ENCODE measurements at places on chromosomes 7 and 10.

GRCh38 chr10:15744217-15744865 lies 24.6 kb upstream of the ITGA8 start:
- DNase-seq: no peak

DNA sequence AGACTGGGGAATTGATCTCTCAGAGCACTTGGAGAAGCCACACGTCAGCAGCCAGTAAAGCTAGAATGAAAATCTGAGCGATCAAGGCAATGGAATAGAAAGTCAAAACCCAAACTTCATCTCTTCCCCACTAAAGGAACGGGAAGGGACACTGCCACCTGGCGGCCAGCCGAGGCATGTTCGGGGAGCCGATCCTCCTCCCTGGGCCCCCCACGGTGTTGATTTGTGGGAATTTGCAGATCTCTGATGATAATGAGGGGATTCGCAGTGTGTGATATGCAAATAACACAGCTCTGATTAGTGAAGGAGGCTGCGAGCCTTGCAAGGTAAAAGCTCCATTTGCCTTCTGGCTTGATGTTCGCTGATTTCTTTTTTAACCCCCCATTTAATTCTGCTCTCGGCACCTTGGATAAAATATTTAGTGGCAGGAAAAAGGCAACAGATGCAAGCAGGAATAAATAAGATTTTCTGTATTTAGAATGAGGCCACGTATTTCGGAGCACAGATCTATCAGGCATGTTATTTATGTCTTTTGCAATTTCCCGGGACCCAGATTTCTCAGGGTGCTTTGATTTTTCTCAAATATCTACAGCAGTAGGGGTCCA lies 258.6 kb downstream of the PAXIP1 start:
- DNase-seq: no peak

DNA sequence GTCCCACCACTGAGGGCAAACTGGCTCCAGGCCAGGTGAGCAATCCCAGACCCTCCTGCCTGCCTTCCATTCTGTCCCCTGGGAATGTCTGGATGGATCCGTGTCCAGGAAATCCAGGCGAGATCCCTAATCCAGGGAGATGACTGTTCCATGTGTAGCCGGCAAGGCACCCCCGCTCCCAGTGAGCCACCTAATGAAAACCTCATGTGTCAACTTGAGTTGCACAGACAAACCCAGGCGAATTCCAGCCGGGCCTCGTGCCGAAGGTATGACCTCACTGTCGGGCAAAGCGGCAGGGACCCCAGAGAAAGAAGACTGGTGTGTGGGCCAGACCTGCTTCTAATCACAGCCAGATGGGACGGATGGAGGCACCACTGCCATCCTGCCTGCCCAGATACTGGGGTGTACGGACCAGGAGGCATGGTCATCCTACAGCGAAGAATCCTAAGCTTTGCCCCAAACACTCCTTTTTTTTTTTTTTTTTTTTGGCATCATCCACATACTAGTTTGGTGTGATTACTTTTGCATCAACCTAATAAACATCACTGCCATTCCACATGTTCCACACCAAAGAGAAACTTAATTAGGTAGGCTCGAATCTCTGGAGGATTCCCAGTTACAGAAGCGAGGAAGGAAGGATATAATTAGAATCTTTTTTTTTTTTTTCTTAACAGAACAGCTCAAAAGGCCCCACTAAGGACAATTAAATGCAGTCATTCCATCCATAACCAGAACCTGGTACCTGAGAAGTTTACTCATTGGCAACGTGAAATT lies 313.1 kb downstream of the CALN1 start:
- no peak for DNase-seq

DNA sequence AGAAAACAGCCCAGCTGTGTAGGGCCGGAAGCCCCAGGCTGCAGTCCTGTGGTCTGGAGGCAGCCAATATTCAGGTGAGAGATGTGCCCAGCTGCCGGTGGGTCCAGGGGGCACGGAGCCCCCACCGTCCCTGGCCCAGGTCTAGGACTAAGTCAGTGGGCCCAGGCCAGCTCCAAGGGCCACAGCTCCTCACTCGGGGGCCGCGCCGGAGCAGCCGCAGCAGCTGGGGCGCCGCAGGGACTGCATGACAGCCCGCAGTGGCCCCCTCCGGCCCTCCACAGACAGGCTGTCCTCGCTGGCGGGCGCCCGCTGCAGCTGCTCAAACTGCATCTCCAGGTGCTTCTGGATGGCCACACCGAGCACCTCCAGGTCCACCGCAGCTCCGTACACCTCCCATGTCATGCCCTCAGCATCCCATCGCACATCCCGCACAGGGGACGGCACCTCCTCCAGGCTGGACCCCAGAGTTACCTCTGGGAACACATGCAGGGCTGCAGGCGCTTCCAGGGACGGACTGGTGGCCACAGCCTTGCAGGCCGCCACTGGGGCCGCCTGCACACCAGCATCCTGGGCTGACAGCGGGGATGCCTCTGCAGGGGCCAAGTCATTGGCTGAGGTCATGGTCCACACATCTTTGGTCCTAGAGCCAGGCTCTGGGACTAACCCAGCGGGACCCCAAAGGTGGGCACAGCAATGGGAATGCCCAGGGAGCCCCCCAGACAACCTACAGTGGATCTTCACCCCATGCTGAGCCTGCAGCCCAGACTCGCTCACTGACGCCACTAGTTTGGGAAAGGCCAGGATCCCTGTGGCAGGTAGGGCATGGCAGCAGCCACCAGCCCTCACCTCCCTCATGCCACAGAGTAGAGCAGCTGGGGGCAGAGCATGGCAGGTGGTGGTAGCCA lies 7.0 kb downstream of the GPRIN2 start:
- DNase-seq: no peak

- no peak for DNase-seq
These were observed 311.3 kb upstream of the AOAH start for GRCh38 chr7:37035631-37036030.

GRCh38 chr10:80540981-80541750 lies 3.5 kb downstream of the SH2D4B start:
- no peak for DNase-seq

DNA sequence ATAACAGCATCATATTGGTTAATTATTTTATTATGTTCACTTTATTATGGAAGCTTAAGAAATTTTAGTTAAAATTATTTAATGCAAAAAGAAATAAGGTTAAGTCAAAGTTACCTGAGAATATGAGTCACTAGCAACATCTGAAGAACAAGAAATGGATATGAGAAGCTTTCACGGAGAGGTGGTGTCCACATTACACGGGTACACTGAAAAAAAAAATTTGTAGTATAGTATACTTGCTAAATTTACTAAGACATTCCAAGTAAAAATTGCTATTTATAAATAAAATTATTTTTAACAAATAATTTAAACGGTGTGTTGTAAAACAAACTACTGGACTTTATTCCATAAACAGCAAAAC lies 63.9 kb downstream of the DPY19L1 start:
- DNase-seq: no peak

GRCh38 chr7:43799605-43800004 lies 41.1 kb downstream of the BLVRA start:
- no peak for DNase-seq

DNA sequence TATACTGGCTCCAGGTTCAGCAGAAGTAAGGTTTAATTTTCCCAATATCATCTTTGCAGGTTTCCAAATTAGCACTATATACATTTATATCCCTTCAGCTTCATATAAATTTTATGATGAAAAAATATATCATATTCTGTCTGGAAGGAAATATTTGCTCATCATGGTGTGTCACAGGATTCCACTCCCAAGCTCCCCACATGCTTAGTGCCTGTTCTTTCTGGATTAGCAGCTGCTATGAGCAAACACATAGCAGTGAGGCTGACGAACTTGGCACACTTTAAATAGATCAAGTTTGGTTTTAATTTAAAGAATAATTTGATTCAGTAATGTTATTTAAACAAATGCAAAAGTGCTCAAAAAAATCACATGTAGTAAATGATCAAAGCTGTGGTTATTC lies 251.9 kb downstream of the AGMO start:
- no peak for DNase-seq

- no peak for DNase-seq
These were observed 88.7 kb downstream of the PIP4K2A start for GRCh38 chr10:22625516-22626290.

DNA sequence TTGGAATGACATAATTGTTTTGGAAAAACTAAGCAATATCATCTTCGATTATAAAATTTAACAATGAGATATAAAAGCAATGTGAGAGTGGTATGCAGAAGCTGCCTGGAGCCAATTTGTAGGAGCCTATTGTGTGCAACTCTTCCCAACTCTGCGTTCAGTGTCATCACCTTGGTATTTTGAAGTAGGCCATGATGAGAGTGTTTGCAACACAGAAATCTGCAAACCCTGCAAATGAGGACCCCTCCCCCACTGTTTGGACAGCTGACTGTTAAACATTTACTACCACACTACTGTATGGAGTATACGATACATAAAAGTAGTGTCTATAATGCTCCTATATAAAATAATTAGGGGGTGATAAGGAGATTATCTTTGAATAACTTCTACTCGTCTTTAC lies 531.3 kb downstream of the ATRNL1 start:
- no peak for DNase-seq

- no peak for DNase-seq
These were observed 81.2 kb downstream of the CTBP2 start for GRCh38 chr10:125079091-125079600.

- DNase-seq: no peak
These were observed 62.4 kb upstream of the PAX2 start for GRCh38 chr10:100683004-100683403.

GRCh38 chr10:65675236-65675635 lies 1250.6 kb upstream of the LRRTM3 start:
- no peak for DNase-seq

- no peak for DNase-seq
These were observed 42.1 kb downstream of the GSDME start for GRCh38 chr7:24715171-24715570.

DNA sequence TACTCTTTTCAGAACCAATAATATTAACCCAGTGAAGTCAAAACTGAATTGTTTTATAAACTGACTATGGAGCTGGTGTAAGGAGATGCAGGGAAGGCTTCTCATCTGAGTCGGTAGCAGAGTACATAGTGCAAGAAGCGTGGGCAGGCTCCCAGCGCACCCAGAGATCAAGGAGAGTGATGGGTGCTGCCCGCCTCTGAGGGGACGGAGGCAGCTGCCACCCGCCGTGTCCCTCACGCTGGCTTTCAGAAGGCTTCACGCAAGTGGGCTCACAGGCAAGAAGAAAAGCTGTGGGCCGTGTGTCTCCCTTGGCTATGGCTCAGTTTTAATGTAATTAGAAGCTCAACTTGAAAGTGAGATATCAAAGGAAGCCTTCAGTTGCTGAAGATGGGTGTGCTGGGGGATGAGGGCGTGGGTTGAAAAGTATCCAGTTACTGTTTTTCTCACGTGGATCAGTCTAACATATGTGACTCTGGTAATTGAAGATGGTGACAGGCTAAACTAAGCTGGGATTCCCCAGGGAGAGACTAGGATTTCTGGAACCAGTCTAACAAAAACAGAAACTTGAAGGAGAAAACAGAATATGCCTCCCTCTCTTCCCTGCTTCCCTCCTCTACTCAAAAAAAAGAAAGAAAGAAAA lies 159.9 kb downstream of the MGMT start:
- DNase-seq: no peak

DNA sequence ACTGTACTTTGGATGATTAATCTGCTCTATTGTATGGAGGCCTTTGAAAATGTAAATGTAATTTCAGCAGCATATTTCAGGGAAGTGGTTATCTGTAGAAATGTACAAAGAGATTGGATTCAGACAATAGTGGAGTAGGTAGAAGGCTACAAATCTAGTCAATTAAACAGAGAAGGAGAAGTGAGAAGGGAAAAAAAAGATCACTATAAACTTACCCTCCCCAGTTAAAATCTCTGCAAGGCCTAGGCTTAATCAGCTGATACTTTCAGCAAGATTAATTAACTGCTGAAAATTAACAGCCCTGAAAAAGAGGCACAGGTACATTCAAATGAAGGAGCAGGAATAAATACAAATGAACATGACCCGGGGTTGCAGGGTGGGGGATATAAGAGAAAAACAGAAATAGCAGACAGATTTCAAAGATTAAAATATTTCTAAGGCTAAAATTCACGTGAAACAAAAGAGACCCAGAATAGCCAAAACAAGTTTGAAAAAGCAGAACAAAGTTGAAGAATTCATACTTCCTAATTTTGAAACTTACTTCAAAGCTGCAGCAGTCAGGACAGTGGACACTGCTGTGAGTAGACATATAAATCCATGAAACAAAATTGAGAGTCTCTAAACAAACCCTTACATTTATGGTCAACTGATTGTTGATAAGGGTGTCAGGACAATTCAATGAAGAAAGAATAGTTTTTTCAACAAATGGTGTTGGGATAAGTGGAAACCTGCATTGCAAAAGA lies 96.0 kb downstream of the NRCAM start:
- DNase-seq: no peak

GRCh38 chr10:133032231-133032630 lies 55.5 kb upstream of the ADGRA1 start:
- DNase-seq: no peak

DNA sequence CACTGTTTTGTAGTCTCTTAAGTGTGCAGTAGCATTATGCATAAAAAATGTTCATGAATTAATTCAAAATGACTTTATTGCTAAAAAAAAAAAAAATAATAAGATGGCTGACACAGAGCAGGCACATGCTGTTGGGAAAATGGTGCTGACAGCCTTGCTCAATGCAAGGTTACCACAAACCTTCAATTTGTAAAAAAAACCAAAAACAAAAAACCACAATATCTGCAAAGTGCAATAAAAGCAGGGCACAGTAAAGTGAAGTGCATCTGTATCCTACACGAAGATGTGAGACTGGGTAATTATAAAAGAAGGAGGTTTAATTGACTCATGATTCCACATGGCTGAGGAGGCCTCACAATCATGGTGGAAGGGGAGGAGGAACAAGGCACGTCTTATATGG lies 185.8 kb downstream of the USP6NL start:
- DNase-seq: no peak

DNA sequence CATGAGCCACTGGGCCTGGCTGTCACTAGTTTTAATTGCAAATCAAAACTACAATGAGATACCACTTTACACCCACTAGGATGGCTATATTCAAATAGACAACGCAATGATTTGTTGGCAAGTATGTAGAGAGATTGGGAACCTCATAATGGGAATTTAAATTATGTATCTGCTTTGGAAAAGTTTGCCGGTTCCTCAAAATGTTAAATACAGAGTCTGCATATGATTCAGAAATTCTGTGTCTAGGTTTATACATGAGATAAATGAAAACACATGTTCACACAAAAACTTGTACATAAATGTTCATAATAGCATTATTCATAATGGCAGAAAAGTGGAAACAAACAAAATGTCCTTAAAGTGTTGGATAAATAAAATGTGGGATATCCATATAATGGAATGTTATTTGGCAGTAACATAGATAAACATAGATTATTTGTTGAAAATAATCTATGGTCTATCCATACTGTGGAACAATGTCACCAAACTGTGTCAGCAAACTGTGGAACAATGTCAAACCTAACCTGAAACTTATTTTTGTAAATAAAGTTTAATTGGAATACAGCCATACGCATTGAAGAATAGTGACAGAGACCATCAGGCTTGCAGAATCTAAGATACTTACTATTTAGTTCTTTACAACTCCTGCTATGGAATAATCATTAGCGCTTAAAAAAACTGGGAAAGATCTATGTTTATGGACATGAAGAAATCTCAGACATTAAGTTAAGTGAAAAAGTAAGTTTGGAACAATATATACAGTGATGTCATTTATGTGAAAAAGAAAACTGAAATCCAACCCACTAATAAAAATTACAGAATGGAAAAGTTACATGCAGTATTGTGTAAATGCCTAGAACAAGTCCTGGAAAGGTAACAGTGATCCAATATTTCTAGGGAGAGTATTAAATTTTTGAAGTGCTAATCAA lies 70.9 kb downstream of the CCDC7 start:
- no peak for DNase-seq

GRCh38 chr10:118596426-118597124 lies 1.1 kb upstream of the PRLHR start:
- DNase-seq: no peak
